Esophagus muscularis mucosa (tissue), 4 donors: ENCODE measurements at places on chromosomes 1 and 21. TPM values are rescaled to one million over a fixed set of nuclear protein-coding genes. Genes with fewer than 3 reads are reported as not detected.

Gene KIF26B
- total RNA-seq = 0.83 TPM

Gene APOBEC4
- not detected for total RNA-seq

Gene PRKAB2
- total RNA-seq = 21.5 TPM

Gene MYOC
- total RNA-seq = 111 TPM

Gene SH2D2A
- 2.7 TPM for total RNA-seq

Gene CRP
- 0.42 TPM for total RNA-seq

Gene VCAM1
- total RNA-seq = 8.3 TPM

DNA sequence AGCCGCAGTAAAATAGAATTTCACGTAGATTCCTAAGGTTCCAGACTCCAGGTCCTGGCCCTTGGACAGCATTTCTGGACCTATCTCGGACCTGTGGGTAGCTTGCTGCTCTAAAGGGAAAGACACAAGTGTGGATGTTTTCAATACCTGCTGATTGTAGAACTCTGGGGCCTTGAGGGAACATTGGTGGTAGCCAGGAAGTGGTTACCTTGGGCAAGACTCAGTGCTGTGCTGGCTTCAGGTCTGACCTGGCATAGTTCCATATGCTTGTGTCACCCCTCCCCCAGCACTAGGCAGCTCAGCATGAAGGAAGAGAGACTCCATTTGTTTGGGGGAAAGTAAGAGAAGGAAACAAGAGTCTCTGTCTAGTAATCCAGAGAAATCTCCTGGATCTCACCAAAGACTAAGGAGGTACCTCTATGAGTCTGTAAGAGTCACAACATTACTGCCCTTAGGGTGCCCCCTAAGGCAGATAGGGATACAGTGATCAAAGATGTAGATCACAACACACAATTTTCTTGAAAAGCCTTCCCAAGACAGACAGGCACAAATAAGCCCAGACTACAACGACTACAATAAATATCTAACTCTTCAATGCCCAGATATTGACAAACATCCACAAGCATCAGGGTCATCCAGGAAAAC is 398.8 kb downstream of the TGFB2 start:
- no peak for DNase-seq

GRCh38 chr21:14114251-14114650 is 96.5 kb downstream of the LIPI start:
- no peak for DNase-seq

DNA sequence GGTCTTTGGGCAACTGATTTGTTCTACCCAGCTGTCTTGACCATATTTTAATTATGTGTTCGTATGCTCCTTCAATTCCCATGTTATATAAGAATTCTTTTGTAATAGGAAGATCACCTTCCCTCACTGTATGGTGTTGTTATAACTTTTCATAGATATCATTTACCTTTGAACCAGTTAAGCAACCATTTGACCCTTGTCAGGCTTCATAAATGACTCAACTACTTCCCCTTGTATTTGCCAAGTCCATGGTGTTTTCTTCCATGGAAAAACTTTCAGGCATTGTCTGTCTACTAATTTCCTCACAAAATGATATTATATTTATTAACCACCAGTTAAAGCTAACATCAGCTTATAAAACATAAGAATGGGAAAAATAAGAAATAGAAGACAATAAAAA is 5.1 kb downstream of the BPNT1 start:
- no peak for DNase-seq

DNA sequence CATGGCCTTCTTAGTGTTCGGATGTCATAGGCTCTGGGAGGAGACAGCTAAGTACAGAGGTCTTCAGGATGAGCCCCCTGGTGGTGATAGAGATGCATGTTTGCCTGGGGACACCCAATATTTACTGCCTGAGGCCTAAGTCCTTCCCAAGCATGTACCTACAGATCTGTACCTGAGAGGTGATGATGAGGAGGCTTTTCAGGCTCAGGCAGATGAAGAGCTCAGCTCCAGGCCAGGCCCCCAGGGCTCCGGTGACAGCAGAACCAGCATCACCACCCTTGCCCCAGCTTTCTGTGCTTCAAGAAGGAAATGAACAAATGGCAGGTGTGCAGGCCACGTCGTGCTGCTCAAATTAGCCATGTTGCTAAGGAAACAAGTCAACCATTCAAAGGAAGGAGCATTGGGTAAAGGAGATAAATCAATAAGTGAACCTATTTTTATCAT is 21.1 kb downstream of the CACNA1E start:
- no peak for DNase-seq

GRCh38 chr1:165600793-165601192 is 30.2 kb upstream of the MGST3 start:
- no peak for DNase-seq

- no peak for DNase-seq
Measured at GRCh38 chr1:223547316-223548114, 118.0 kb downstream of the CAPN8 start.

DNA sequence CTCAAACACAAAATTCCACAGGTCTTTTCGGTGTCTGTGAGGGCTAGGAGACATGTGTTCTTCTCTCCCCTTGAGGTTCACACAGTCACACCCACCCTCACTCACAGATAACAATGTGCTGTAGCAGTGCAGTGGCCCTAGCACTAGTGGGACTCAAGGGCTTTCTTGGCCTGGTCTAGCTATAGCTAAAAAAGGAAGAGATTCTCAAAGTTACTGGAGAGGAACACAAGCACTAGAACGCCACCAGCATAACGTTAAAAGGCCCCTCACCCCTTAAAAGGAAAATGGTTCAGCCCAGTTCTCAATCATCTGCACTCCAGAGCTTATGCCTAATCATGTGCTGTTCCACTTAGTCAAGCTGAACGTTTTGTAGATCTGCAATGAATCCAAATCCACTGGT is 39.5 kb downstream of the RGS8 start:
- DNase-seq = no peak

DNA sequence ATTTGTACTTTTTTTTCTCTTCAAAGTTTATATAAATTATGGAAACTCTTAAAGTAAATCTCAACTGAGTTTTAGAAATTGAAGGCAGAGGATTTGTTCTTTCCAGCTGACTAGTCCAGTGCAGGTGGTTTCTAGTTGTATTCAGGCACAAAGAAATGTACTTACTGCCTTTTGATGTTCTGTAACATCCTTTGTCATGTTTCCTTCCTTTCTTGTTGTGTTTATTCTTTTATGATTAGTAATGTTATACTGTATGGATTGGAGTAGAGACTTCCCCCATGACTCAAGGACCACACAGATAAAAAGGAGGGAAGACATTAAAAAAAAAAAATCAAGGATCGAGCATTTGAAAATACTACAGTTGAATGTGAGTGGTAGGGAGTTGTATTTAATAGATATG is 8.0 kb downstream of the HIPK1 start:
- DNase-seq = no peak

- DNase-seq = peak; percentile 94
Measured at GRCh38 chr1:27296773-27297291, 25.1 kb upstream of the TMEM222 start.

GRCh38 chr1:33168556-33169289 is 13.1 kb downstream of the TRIM62 start:
- no peak for DNase-seq

- no peak for DNase-seq
Measured at GRCh38 chr1:106727171-106727570, 329.3 kb upstream of the PRMT6 start.

- no peak for DNase-seq
Measured at GRCh38 chr1:36554323-36554628, 71.6 kb upstream of the CSF3R start.

DNA sequence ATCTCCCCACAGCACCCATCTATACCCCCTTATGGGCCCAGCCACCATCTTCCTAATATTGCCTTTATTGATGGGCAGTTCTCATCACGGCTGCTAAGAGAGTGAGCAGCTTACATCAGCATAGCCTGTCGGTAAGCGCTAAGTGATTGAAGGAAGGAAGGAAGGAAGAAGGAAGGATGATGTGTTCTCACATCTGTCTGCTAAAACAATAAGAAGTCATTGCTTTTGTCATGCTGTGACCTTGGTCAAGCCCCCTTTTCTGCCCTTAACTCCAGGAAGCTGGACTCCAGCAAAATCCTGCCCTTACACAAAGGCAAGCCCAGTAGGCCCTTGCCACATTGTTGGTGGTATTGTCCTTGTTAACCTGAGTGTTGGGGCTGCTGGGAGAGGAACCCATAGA is 165.0 kb downstream of the ETS2 start:
- DNase-seq = no peak

DNA sequence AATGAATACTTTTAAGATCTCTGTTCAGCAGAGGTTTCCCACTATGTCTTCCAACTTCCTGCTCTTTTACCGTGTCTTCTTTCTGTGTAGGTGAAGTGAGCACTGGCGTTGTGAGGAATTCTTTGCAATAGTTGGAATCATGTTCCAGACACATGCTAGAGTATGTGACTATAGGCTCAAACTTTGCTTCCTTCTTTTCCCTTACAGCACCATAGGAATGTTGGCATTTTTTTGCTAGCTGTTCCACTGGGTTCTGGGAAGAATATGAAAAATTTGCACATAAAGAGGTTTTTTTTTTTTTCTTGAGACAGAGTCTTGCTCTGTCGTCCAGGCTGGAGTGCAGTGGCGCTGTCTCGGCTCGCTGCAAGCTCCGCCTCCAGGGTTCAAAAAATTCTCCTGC is 15.7 kb upstream of the HUNK start:
- DNase-seq = peak; percentile 21

DNA sequence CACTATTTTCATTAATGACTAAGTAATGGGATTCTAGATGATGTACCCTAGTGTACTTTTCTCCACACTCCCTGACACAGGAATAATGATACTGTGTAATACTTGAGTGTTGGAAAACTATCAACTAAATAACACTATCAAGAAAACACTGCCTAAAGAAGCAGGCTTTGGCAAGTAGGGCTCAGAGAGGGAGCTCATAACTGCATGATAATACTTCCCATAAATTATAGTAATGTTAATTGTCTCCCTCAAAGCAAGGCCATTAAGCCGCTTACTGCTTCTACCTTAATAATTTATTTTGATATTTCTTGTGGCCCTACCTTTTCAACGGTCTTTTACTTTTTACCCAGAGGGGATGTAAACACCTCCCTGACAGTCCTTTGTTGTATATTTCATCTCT is 69.0 kb downstream of the SAMSN1 start:
- no peak for DNase-seq

- no peak for DNase-seq
Measured at GRCh38 chr1:184416946-184417345, 30.1 kb downstream of the C1orf21 start.

- no peak for DNase-seq
Measured at GRCh38 chr1:229184066-229184465, 86.8 kb upstream of the RAB4A start.

DNA sequence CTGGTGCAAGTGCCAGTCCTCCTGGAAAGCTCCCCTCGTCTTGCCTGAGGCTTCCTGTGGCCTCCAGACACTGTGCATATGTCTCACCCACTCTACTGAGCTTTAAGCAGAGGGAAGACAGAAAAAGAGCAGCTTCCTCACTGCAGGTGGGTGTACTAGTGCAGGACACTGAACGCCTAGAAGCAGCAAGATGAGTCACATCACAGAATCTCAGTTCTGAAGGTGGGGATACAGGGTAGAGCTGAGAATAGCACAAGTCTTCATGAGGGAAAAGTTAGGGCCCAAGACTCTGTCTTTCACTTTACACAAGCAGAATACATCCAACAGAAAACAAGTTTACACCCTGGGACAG is 37.4 kb downstream of the PCAT6 start:
- DNase-seq = no peak

GRCh38 chr1:29963946-29964345 is 727.6 kb downstream of the PTPRU start:
- DNase-seq = no peak

- DNase-seq = no peak
Measured at GRCh38 chr1:14339288-14339687, 259.2 kb upstream of the KAZN start.

GRCh38 chr1:51423073-51423821 is 92.9 kb upstream of the TTC39A start:
- DNase-seq = no peak
